Thoracic aorta (tissue), 2 donors: ENCODE measurements at places on chromosomes 3 and 15.
A peak's percentile ranks its signal among the peaks of the same experiment; 100 is the strongest.

- no peak for DNase-seq
Observed at GRCh38 chr3:155785662-155786295, 20.3 kb downstream of the C3orf33 start.

DNA sequence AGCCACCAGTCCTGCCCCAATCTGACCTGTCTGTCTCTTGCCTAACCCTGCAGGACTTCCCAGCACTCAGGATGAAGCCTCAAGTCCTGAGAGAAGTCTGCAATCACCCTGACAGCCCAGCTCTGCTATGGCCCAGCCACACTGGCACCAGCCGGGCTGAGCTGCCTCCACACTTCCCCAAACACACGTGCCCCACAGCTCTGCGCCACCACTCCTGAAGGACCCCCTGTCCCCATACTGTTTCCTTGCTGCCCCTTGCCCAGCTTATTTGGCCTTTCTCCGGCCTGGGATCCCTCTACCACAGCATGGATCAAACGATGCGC, 76.6 kb downstream of the TBC1D2B start:
- no peak for DNase-seq

GRCh38 chr15:95448531-95449229, 881.8 kb upstream of the NR2F2 start:
- DNase-seq = no peak

DNA sequence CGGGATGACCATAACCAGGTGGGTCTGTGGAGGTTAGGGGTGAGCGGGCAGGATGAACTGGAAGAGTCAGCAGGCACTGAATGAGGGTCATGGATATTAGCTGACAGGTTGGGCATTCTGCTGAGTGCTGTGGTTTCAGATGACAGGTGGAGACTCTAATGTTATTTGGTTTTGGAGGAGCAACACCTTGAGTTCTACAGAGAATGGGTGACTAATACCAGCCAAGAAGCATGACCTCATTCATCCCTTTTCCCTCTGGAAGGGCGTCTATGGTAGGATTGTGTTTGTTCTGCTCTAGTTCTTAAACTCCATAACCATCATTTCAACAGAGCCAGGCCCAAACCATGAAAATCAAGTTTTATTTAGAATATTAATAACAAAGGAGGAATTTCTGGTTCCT, 550.7 kb upstream of the LMCD1 start:
- DNase-seq = no peak

- DNase-seq = peak; percentile 39
Observed at GRCh38 chr15:78241017-78241416, 6.7 kb upstream of the ACSBG1 start.

GRCh38 chr3:128879991-128880390, 571 bp downstream of the ACAD9 start:
- DNase-seq = no peak

DNA sequence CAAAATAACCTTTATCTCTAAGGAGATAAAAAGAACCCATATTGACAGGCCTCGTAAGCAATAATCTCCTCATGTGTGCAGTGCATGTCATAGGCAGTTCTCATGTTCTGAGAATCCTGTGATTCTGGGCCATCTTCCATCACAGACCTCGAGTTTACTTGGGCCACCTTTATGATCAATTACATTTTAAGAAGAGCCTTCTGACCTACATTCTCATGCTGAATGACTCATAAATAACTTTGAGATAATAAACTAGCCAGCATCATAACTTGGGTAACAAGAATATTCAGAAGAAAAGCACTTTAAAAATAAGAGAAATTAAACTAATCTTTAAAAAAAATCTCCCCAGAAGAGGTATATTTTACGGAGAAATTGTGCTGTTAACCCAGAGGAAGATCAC, 310.7 kb upstream of the ZNF717 start:
- no peak for DNase-seq
